ENCODE measurements at places on chromosomes 1 and 21.

- DNase-seq: no peak
Observed at GRCh38 chr1:227561241-227561907, 2.0 kb upstream of the ZNF678 start.

DNA sequence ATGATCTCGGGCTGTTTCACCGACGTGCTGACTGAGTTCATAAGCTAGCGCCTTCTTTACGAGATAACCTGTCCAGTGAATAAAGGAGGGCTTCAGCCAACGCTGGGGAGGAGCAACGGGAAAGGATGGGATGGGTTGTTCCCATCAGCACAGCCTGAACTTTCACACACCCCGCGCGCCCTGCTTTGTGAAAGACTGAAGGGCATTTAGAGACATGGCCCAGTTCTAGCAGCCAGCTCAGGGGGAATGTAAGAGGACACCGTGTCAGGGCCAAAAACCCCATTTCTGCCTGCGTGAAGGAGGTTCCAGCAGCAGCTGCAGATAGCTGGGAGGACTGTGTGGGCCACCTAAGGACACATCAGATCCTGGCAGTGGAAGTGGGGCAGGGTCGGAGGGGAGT is 255.1 kb upstream of the RAB4A start:
- no peak for DNase-seq

DNA sequence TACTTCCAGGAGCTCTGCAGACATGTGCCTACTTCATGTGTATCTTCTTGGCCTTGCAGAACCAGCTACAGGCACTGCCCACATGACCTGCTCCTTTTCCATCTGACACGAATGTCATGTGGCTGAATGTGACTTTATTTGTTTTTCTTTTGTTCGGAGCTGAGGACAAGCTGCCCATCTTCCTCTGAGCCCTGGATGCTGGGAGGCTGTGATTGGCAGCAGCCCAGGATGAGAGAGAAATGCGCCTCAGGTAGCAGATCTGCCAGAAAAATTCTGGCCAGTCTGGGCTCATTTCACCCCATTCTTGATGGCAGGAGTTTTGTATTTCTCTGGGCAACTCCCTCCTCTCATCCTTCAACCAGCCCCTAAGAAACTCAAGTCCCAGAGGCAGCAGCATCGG is 372.0 kb downstream of the RPS6KC1 start:
- DNase-seq: no peak

DNA sequence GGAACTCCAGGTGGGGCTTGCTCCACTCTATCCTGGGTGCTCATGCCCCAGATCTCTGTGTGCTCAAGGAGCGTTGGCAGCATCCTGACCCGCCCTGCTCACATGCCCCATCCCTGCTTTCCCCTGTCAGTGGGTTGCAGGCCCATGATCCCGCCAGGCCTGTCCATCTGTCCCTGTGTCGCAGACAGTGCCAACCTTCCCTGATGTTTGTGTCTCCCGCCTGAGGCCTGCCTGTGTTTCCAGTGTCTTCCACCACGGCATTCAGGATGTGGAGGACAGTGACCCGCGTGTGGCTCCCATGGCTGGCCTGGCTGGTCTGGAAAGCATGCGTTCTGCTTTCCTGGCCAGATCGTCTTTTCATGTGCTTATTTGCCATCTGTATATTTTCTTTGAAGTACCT is 82.9 kb downstream of the PCBP3 start:
- no peak for DNase-seq

GRCh38 chr1:147492207-147492606 is 49.1 kb upstream of the BCL9 start:
- DNase-seq: no peak

DNA sequence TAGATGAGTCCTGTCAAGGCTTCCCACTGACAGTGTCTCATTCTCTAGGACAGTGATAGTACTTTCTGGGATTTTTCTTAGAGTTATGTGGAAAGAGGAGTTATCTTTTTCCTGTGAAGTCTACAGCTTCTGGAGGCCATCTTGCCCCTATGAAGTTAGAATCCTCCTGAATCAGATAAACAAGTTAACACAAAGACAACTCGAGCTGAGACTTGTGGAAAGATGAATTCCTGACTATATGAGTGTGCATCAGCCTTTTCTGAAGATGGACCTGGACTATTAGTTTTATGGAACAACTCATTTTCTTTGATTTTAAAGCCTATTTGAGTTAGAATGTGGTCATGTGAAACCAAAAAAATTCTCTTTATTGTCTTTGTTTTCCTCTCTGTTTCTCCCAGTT is 290.9 kb downstream of the LRRIQ3 start:
- DNase-seq: no peak

- DNase-seq: no peak
Observed at GRCh38 chr21:32382108-32382644, 10.6 kb downstream of the URB1 start.

- no peak for DNase-seq
Observed at GRCh38 chr1:172895761-172896160, 155.0 kb downstream of the TNFSF18 start.

DNA sequence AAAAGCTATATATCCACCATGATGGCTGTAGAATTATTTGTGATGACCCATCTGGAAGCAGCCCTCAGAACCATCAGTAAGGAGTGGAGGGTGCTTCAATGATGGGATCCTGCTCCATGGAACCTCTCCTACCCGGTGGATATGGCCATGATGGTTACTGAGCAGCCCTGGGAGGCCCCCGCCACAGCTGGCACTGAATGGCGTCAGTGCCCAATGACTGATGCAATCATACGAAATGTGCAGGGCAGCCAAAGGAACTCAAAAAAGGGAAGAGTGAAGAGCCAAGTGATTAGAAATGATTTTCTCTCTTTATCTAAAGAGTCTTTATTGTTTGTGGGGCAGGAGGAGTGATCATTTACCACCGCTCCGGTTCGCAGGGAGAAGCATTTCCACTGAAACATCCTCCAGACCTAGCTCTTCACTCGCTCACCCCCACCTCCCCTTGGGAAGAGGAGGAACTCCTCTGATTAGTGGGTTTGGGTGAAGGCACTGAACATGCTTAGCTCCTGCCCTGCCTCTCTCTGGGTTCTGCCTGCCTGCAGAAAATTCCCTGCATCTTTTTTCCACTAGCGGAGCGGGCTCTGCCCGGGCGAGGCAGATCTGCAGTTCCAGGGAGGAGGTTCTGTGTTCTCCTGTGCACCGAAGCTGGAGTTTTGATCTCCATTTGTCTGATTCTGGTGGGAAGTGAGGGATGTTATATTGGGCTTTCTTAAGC is 260.3 kb downstream of the GRIK3 start:
- no peak for DNase-seq

DNA sequence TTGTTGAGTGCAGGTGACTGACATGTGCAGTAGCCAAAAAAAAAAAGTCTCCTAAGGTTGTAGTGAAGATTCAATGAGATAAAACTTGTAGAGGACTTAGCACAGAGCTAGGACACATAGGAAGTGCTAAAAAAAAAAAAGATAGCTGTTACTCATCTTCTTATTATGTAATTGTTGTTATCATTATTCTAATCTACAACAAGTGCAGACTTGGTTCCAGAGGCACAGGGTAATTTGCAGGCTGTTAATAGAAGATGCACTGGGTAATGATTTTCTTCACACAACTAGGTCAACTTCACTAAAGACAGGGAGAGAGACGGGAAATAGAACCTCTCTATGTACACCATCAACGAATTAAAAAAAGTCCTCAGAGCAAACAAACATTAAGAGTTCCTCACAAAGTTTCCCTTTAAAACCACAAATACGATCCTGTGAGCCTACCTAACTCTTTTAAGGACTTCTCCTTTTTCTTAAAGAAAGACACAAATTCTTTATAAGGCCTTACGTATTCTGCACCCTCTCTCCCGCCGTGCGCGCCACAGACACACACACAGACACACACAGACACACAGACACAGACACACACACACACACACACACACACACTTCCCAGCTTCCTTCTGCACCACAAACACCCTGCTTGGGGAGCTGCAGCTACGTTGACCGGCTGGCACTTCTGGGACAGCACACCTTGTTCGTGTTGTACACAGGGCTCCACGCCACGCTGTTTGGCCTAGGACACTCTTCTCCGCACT is 49.8 kb upstream of the GADD45A start:
- no peak for DNase-seq

DNA sequence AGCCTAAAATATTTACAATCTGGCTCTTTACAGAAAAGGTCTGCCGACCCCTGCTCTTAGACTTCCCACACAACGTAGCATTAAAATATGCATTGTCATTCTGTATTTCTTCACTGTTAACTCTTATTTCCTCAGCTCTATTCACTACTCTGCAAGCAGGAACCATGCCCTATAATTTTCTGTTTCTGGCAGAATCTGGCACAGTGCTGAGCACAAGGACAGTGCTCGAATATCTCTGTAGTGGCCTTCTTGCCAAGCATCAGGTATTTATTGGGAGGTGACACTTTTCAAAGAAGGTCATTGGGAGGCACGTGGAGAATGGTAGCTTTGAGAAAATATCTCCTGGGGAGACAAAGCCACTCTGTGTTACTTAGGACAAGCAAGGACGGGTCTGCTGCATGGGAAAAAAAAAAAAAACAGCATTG is 77.9 kb downstream of the PSMG1 start:
- no peak for DNase-seq

GRCh38 chr1:161106431-161106830 is 8.3 kb downstream of the KLHDC9 start:
- DNase-seq: no peak

- DNase-seq: peak; percentile 56
Observed at GRCh38 chr1:46533179-46533864, 18.1 kb downstream of the KNCN start.

- DNase-seq: no peak
Observed at GRCh38 chr1:225811622-225812487, 1.9 kb downstream of the EPHX1 start.

GRCh38 chr1:236800002-236800620 is 5.0 kb downstream of the MTR start:
- no peak for DNase-seq

DNA sequence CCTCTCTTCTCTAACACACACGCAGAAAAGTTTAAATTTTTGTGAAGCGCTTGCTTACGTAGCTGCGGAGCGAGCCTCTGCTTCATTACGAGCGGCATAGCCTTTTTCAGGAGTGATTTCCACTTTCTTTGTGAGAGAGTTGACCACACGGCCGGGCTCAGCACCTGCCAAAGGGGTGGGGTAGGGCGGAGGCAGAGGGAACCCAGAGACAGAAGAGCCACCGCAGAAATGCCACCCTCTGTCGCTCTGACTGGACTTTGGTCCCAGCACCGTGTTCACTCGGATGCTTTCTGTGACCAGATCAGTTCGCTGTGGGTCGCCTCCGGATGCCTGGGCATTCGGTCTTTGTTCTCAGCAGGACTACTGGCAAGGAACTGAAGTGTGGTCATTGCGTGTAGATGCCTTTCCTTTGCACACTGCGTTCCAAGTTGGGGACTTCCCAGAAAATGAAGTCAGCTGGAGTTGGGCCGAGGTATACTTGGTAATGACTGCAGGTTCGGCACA is 883 bp downstream of the CHODL start:
- no peak for DNase-seq

- no peak for DNase-seq
Observed at GRCh38 chr21:44695641-44696040, 1.3 kb upstream of the KRTAP10-12 start.

Data from cardiac muscle cell (in vitro differentiated cells and primary cell).